ENCODE measurements at places on chromosomes 5 and 9.

GRCh38 chr5:54180630-54181031 lies 129.7 kb downstream of the ARL15 start:
- no peak for DNase-seq

- no peak for DNase-seq
Observed at GRCh38 chr9:128757602-128758001, 14.1 kb downstream of the ZER1 start.

GRCh38 chr5:172186114-172186695 lies 1.8 kb downstream of the STK10 start:
- DNase-seq = no peak

- DNase-seq = no peak
Observed at GRCh38 chr9:79390781-79391770, 180.7 kb upstream of the TLE4 start.

DNA sequence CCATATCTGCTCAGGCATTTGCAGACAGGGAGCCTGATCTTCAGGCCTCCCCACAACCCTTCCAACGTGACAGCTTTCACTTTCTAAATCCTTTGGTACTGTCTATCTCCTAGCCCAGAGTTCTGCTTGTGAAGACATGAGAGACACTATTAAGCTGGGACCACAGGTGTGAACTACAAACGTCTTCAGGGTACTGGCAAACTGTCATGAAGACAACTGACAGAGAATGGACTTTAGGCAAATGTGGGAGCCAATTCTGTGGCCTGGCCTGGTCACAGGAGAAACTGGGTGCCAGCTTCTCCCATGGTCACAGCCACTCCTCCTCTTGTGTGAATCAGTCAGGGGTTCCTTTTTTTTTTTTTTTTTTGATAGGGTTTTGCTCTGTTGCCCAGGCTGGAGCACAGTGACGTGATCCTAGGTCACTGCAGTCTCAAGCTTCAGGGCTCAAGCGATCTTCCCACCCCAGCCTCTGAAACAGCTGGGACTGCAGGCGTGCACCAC lies 10.4 kb downstream of the TRIM14 start:
- DNase-seq = no peak

DNA sequence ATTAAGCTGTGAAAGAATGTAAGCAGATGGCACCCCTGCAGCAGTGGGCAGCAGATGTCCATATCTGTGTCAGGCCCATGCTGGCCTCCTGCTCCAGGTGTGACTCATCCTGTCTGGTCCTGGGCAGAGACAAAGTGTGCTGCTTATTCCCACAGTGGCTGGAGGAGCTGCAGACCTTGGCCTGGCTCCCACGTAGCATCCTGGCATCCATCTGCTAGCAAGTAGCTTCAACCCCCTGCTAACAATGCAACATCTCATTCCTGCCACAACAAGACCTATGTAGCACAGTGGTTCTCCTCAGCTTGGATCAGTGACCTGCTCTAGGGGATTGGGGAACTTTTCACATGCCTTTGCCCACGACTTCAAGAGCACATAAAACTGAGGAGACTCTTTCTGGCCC lies 126.4 kb upstream of the SLC12A2 start:
- DNase-seq = no peak

GRCh38 chr5:168947212-168947868 lies 353.6 kb downstream of the SLIT3 start:
- DNase-seq = no peak

- no peak for DNase-seq
Observed at GRCh38 chr5:41156739-41157138, 56.6 kb downstream of the C6 start.

DNA sequence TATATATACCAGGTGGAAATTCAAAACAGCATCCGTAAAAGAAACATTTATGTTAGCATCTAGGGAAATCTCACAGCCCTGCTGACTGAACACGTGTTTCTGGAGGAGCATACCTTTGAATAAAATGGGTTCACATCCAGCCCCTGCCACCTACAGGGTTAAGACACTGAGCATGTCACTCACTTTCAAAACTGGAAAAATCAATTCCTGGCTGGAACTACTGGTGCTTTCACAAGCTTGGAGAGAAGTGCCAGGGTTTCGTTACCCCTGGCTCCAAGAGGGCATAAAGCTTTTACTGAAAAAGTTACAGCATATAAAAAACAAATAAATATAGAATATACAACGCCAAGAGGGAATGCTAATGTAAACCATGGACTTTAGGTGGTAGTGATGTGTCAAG lies 48.0 kb downstream of the SERINC5 start:
- no peak for DNase-seq

DNA sequence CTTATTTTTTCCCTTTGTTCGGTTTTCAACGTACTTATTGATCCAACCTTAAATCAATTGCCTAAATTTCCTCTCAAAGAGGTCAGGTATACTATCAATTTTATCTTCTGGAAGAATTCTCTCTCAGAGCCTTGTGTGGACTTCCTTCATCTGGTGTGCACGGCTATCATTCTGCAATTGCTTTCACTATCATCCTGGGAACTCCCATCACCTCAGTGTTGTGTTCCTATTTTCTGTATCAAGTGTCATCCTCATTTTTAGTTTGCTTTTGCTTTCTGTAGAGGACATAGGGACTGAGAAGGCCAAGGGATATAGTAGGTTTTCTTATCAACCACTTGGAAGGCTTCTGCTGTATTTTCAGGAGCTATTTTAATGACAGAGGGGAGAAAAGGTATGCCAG lies 11.3 kb downstream of the STOM start:
- DNase-seq = no peak

DNA sequence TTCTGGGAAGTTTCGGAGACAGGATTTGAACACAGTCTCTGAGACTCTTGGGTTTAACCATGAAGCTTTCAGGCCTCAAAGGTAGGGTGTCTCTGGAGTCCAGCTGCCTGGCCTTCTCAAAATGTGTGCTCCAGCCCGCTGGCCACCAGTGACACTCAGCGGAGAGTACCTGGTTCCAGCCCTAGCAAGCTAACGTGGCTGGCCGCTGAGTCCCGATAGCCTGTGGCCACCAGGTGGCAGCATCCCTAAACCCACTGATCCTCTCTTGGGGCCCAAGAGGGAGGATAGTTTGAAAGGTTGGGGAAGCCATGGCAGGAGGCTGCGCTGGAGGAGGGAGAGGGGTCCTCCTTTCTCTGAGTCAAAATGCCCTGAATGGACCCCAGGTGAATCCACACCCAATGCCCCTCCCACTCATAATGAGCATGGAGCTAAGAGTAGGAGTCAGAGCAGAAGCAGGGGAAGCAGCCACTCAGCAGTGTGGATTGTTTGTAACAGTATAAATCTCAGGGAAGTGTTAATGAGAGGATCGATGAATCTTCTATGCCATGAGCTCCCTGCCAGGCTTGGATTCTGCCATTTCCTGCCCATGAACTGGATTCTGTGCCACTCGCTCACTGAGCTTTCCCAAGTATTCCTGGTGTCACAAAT lies 5.4 kb upstream of the TIFAB start:
- DNase-seq = no peak

DNA sequence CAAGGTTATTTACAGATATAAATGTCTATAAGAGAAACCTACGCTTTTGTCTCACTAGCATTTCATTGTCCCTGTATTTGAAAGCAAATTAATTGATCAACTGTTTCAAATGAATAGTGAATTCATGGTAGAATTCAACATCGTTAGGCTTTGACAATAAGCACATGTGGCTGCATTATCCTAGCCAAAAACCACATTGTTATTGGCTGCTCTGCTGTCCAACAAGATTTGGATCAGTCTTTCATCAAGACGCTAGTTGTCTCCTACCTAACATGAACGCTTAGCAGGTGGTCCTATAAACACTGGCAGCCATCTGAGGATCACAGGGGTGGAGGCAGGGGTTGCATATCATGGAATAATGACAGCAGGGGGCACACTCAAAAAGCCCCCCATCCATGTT lies 455.0 kb downstream of the CTNND2 start:
- no peak for DNase-seq

DNA sequence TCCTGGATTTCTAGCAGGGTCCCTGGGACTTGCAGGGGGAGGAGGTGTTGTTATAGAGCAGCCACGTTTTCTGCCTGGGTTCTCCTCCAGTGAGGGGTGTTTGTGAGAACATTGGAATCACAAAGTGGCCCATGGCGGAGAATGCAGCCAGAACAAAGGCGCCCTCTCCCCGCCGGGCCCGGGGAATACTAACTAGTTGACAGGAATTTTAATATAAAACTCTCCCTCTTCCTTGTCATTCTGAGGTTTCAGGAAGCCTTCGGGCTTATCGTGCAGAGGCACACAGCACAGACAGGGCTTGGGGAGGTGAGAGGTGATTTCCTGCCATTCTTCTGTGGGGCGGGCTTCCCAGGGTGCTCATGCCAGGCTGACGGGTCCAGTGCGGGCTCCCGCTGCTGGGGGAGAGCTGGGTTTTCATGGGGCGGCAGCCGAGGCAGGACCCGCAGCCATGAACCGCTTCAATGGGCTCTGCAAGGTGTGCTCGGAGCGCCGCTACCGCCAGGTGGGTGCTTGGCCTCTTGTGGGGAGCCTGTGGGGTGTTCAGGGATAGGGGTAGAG lies 37.7 kb downstream of the RGS3 start:
- DNase-seq = no peak

- no peak for DNase-seq
Observed at GRCh38 chr9:137027369-137028262, at the start of gene ABCA2. ABCA2 (minus strand) TSS chr9:137028237; CDS start chr9:137028140, 97 bp downstream.

DNA sequence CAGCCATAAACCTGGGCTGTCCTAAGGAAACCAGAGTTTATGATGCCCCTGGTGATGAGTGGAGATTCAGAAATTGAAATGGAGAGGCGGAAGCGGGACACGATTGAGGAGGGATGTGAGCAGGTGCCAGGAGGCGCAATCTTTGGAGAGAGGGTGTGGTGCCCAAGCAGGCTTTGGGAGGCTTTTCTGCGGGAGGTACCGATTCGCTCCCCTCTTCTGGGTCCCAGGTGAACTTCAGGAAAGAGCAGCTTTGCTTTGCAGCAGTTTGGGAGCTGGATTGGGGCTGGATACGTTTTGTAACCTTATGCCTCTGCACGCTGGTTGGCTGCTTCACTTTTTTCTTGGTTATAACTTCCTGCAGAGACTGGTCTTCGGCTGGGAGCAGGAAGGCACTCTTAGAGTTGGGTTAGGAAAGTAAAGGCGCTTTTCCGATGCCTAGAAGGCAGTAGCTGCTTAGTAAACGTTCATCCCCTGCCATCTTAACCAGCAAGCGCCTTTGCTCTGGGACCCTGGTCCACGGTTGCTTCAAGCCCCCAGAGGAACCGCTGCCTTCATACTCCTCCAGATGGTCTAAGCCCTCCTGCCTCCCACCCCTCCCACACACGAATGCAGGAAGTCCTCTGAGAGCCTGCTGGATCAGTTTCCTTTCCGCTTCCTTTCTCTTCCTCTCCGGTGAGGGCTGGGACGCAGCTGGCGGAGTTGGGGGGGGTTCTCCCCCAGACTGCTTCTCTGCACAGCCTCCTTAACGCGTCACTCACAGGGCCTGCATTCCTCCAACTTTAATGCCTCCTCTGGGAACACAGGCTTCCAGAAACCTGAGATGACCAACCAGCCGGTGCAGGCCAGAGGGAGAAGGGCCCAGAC lies 15.2 kb upstream of the NEK6 start:
- no peak for DNase-seq

GRCh38 chr9:114894609-114895433 lies 35.6 kb downstream of the TNFSF8 start:
- DNase-seq = no peak

DNA sequence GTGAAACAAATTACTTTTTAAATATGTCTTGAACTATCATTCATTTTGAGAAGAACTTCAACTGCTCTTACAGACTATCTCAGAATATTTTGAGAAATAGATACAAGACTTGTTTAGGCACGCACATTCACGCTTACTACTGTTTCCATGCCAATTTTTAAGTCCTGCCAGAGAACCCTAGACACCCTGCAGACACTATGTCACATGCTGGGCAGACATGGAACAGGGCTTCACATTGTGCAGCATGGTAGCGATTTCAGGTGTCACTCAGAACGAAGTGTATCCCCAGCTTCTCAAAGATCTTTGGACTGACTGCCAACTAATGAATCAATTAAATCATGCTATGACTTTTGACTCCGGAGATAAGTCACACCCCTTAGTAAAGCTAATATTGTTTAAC lies 128.7 kb upstream of the SLC27A6 start:
- no peak for DNase-seq

DNA sequence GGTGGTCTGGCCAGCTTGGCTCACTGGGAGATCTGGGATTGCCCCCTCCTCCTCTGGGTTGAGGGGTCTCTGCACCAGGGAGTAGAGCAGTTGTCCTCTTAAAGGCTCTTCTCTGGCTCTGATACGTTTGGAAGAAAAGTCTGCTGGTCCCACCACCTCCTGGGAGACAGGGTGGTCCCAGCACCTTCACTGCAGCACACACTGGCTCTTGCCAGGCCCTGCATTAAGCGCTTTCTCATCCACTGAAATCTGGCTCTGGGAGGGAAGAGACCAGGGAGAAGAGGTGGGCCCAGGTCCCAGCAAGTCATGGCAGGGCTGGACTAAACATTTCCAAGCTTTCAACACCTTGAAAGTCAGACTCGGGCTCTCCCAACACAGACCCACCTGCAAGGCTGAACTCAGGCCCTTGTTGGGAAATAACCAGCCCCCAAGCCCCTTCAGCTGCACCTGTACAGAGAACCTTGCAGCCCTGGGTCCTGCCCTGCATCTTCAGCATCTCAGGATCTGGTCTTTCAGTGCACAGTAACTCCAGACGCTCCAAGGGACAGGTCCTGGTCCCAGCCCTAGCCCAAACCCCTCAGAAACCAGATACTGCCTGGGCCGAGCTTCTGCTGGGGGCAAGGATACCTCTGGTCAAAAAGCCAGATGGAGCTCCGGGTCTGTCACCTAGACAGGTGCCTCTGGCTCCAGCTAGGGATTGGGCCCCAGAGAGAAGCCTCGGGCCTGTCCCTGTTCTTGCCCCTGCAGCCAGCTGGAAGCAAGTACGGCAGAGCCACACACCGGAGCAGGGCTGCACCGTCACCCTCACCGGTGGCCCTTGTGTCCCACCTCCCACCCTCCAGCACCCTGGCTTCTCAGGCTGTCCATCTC lies 134.5 kb downstream of the DAB2IP start:
- no peak for DNase-seq

GRCh38 chr9:36328798-36329411 lies 70.7 kb upstream of the GNE start:
- DNase-seq = no peak

DNA sequence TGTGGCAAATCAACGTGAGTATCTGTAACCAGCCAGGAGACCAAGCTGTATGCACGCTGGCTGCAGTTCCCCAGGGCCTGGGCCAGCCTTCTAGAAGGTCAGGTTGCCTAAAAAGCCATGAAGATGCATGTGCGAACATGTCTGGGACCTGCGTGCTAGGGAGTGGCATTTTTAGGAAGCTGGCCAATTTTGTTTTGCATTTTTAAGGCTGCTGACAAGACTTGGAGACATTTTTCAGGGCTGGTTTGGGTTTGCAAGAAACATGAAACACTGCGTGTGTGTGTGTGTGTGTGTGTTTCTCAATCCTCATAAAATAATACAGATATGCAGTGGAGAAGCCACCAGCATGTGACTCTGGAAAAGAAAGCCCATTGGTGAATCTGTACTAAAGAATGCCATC lies 5.1 kb downstream of the TGFBI start:
- DNase-seq = no peak

- no peak for DNase-seq
Observed at GRCh38 chr9:4284925-4285324, 14.9 kb downstream of the GLIS3 start.
